Ascending aorta (tissue), 2 donors: ENCODE measurements at places on chromosomes 2 and 18.

DNA sequence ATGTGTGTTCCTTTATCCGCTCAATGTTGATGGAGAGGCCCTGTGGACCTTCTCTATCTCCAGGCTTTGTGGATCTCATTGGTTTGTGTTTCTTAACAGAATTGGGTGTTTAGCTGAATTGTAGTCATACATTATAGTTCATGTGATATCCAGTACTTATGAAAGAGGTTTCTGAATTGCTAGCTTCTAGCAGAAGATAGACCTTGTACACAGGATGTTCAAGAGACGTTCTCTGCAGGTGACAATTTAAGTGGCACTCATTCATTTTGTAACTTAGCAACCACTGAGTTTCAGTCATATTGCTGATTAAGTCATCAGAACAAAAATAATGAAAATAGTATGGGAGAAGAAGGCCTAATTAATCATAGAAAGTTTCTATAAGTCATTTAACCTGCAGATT is 279.2 kb downstream of the ALPK2 start:
- no peak for DNase-seq

DNA sequence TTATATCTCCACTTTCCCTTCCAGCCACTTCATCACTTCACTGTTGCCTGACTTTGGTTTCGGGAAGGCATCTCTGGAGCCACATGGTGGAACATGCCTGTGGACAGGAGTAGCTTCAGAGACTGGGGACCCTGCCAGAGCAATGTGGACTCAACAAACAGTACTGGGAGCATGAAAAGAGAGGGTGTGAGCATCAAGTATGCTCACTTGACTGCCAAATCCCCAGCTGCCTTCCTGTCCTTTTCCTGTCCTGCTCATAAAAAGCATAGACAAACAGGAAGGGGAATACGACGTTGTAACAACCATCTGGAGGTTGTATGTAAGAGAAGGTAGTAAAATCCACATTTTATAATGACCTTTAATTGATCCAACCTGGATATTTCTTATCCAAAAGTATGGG is 61.3 kb upstream of the CSRNP3 start:
- DNase-seq: no peak

DNA sequence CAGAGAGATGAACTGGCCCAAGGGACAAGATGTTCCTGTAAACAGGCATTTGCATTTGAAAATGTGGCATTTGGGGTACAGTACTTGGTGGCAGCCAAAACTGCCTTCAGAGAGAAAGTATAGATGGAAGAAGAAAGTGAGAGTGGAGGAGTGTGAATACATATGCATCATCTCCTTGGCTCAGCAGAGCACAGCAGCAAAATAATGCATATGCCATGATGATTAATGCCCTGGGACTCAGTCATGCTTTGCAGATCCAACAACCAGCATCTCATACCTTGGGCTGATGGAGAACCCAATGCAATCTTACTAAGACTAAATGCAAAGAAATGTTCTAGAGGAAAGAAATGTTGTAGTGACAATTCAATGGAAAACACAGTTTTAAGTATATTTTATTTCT is 29.7 kb upstream of the CYTIP start:
- no peak for DNase-seq

- DNase-seq: no peak
Measured at GRCh38 chr2:149725234-149725633, 137.7 kb upstream of the MMADHC start.

- DNase-seq: no peak
Measured at GRCh38 chr2:41735476-41735875, 312.3 kb upstream of the PKDCC start.

GRCh38 chr2:225534037-225534436 is 134.5 kb downstream of the NYAP2 start:
- no peak for DNase-seq

- no peak for DNase-seq
Measured at GRCh38 chr2:231883468-231883881, 42.7 kb downstream of the NPPC start.

DNA sequence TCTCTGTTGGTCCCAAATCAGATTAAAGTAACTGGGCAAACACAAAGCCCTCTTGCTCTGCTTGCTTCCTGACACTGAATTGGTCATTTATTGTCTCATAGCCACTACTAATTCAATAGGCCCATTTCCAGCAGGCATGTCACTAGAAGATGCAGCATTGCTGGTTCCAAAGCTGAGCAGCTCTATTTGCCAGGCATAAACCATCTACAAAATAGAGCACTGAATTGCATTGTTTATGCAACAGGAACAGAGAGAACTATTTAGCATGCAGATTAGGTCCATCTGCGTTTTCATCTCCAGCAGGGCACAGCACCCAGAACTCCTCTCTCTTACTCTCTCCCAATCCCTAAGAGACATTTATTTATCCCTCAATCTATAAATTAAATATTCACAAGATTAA is 227.6 kb downstream of the SUCLG1 start:
- no peak for DNase-seq

DNA sequence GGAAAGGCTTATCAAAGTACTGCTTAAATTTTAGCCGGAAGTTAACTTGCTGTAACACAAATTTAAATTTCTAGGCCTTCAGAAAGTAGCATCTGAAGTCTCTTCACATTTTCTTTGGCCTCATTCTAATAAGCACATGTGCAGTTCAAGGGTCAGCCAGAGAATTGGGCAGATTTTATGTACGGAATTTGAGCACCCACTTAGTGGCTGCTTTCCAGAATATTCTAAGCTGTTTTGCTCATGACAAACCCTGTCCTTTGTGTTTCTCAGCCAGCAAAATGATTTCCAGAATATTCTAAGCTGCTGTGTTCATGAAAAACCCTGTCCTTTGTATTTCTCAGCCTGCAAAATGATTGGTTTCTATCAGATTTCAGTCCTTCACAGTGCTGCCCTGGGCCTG is 225.0 kb upstream of the DOK6 start:
- DNase-seq: no peak

DNA sequence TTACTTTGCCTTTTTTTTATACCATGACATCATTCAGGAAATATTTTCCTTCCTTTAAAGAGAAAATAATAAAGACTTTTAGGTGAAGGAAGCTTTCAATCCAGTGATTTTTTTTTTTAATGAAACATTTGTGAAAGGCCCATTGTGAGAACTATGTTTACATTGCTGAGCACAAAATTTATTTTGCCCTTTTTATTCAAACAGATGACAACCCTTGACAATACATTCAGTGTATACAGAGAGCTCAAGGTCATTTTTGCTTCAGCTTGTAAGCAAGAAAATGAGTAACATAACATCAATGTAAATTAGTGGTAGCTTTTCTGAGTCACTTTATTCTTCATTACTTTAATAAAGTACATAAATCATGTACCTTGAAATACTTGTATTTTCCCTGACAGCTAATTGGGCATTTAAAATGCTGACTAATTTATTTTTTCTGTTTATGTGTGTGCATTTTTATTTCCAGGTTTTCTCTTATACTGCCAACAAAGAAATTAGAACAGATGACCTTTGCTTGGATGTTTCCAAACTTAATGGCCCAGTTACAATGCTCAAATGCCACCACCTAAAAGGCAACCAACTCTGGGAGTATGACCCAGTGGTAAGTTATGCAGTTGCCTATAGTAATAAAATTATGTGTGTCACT is 121.6 kb downstream of the GALNT1 start:
- no peak for DNase-seq

DNA sequence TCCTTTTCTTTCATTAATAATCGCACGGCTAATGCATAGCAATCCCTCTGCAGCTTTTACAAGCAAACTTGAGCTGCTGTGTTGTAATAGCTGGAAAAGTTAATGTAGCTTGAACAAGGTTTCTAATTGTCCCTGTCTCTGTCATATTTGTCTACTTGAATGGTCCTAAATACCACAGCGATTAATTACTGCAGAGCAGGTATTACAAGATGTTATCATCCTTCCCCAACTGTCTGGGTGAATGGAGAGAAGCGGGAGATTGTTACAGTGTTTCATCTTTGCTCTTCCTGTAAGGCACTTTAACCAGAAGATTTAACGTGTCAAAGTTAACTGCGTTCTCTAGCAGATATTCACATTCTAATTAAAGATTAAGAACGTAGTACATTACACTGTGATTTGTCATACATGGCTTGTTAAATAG is 422.2 kb upstream of the POU3F3 start:
- DNase-seq: no peak

- no peak for DNase-seq
Measured at GRCh38 chr2:238376884-238377391, 49.8 kb upstream of the ASB1 start.

DNA sequence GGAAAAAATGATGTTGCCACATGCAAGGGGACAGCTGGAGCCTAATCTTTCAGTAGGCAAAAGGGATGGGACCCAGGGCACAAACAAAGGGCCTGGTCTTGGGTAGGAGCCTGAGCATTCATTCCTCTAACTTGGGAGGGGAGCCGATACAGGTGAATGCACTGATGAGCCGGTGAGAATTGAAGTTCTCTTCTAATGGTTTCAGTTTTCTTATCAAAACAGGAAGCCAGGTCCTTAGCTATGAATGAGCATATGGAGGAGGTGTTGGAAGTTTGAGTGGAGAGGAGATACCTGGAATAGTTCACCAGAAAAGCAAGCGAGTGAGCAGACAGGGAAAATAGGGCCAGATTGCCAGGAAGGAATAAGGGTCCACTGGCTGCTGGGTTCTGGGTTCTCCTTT is 10.1 kb downstream of the DPP4 start:
- DNase-seq: no peak

GRCh38 chr2:147913701-147914480 is 69.1 kb downstream of the ACVR2A start:
- no peak for DNase-seq

- no peak for DNase-seq
Measured at GRCh38 chr2:198957181-198957580, 500.6 kb downstream of the SATB2 start.

DNA sequence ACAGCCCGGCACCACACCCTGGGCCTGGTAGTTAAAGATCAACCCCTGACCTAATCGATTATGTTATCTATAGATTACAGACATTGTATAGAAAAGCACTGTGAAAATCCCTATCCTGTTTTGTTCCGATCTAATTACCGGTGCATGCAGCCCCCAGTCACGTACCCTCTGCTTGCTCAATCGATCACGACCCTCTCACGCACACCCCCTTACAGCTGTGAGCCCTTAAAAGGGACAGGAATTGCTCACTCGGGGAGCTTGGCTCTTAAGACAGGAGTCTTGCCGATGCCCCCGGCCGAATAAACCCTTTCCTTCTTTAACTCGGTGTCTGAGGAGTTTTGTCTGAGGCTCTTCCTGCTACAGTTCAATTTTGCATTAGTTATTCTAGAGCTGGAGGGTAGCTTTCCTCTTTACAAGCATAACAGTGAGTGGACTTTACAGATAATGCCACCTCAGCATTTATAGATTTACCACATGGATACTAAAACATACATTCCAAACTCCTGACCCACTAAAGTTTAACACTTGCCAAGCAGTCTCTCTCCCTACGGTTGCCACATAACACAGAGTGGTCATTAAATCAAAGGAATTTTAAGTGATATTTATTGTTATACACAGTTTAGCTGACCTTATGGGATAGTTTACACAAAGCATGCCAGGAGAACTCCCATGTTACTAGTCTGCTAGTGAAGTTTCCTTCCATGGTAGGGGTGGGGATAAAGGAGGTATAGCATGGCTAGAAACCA is 101.0 kb downstream of the EVA1A start:
- DNase-seq: no peak

- DNase-seq: no peak
Measured at GRCh38 chr2:224252631-224253030, 149.3 kb downstream of the FAM124B start.
